Endothelial cell of coronary artery (primary cell): ENCODE measurements at places on chromosomes 12 and 14. TPM values are rescaled to one million over a fixed set of nuclear protein-coding genes. Genes with fewer than 3 reads are reported as not detected.

Gene KRT6C
- total RNA-seq, result not detected in 2 replicates

Gene GLI1
- total RNA-seq, result 0.45 TPM in 1 of 2 replicates, not detected in the other

Gene GZMB
- total RNA-seq, result not detected in 2 replicates

Gene GNB3
- total RNA-seq, result 1.3 and 1.5 TPM in 2 replicates

Gene CBLN3
- 1.3 and 2.6 TPM in 2 replicates for total RNA-seq
